ENCODE measurements at places on chromosomes 5 and 9.

DNA sequence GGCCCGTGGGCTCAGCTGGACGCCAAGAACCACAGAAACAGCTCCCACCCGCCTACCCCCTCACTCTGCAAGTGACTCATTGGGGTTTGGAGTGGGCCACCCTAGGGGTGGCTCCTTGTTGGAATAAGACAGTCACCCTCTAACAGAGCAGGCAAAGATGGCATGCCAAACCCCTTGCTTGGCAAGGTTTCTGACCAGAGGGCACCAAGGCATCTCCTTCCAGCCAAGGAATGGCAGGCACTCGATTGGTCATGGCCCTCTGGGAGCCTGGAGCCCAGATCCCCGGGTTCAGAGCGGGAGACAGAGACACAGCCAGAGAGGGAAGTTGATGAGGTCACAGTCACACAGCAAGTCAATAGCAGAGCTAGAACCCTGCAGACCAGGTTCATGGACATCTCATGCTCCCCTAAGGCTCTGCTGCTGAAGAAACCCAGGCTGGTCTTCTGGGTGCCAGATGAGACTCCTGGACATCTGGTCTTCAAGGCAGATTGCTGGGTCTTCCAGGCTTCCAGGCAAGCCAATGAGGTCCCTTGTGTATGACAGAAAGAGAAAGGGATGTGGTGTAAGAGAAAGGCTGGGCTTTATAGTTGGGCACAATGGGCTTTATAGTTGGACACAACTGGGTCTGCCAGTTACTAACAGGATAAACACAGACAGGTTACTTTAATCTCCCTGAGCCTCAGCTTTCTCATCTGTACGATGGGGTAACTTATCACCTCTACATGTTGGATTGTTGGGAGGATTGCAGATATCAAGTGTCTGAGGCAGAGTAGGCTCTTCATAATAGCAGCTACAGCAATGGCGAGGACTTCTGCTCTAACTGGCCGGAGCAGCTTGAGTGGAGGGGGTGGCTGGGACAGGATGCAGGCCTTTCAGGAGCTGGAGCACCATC is 23.3 kb upstream of the KIF12 start:
- DNase-seq = no peak

DNA sequence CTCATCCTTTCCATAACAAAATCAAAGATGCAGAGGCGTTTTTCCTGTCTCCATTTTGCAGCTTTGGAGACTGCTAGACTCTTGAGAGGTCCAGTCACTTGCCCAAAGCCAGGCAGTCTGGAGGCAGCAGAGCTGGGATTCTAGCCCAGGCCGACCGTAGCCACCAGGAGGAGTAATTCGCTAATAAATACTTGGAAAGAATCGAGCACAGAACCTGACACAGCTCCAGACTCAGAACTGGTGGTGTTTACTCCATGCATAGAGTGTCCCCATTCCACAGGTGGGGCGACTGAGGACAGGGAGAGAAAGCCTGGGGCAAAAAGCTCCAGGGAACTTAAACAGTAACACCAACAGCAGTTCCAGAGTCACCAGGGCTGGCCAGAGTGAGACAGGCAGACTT is 10.7 kb upstream of the CERCAM start:
- no peak for DNase-seq

GRCh38 chr9:135757356-135757755 is 55.4 kb downstream of the KCNT1 start:
- no peak for DNase-seq

- DNase-seq = peak; percentile 39
These were observed 49.4 kb upstream of the SPATA31C2 start for GRCh38 chr9:88187631-88188030.

- DNase-seq = no peak
These were observed 116.2 kb downstream of the ROR2 start for GRCh38 chr9:91833878-91834255.

Measured in AG09319 (cell line).